ENCODE measurements at places on chromosomes 1 and 21. TPM values are rescaled to one million over a fixed set of nuclear protein-coding genes. Genes with fewer than 3 reads are reported as not detected.
A peak's percentile ranks its signal among the peaks of the same experiment; 100 is the strongest.

Gene ZNF648
- total RNA-seq: not detected

Gene GNB1
- 418 TPM for total RNA-seq

Gene NBL1
- 51.9 TPM for total RNA-seq

Gene TMEM81
- 6.1 TPM for total RNA-seq

Gene BLACAT1
- 0.34 TPM for total RNA-seq

GRCh38 chr1:59577774-59578173 is 237.0 kb upstream of the HOOK1 start:
- no peak for DNase-seq
- peaks cover 6% of the 10 kb centered on the region for H3K36me3 ChIP-seq
- no peaks in the 10 kb centered on the region for H3K4me1 ChIP-seq
- H3K4me3 ChIP-seq: no peak overlapping the region
- H3K27me3 ChIP-seq: no peaks in the 10 kb centered on the region

- no peak overlapping the region for H3K27ac ChIP-seq
- DNase-seq: no peak
- H3K27me3 ChIP-seq: peaks cover 7% of the 10 kb centered on the region
- peaks cover 9% of the 10 kb centered on the region for H3K4me1 ChIP-seq
- H3K36me3 ChIP-seq: no peaks in the 10 kb centered on the region
Measured at GRCh38 chr1:202278751-202279150, 63.0 kb downstream of the UBE2T start.

DNA sequence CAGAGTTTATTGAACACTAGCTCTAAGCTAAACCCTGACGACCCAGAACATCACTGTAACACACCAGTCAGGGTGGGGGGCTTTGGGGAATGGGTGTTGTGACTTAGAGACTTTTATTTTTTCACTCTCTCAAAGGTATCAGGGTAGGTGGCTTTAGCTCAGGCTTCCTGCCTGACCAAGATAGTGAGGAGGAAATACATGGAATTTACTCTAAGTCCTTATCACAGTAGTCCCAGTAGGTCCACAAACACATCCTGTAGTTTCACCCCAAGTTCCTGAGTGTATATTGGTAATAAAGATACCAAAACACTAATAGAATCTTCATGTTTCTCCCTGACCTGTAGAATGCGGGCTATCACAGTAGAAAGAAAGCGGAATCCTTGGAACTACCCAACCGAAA is 15.1 kb downstream of the GJA5 start:
- no peaks in the 10 kb centered on the region for H3K36me3 ChIP-seq
- no peaks in the 10 kb centered on the region for H3K27me3 ChIP-seq
- no peak overlapping the region for H3K4me3 ChIP-seq
- no peak for DNase-seq

DNA sequence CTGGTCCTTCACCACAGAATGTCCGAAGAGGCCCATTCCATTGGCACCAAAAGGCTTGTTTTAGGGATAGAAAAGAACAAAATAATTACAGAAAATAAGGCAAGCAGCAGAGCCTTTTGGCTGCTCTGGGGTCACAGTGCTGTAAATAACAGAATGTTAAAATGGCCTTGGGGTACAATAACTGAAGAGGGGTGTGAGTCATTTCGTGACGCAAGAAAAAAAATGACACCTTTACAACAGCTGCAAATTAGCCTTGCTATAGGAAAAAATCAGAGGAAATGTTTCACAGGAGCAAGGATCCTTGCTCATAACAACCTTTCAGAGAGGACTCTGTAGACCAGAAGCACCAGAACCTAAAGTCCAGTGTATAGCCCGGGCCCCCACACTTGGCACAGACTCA is 483.4 kb downstream of the OMA1 start:
- H3K4me1 ChIP-seq: no peaks in the 10 kb centered on the region
- H3K27ac ChIP-seq: no peak overlapping the region
- no peaks in the 10 kb centered on the region for H3K36me3 ChIP-seq
- no peak overlapping the region for H3K4me3 ChIP-seq

DNA sequence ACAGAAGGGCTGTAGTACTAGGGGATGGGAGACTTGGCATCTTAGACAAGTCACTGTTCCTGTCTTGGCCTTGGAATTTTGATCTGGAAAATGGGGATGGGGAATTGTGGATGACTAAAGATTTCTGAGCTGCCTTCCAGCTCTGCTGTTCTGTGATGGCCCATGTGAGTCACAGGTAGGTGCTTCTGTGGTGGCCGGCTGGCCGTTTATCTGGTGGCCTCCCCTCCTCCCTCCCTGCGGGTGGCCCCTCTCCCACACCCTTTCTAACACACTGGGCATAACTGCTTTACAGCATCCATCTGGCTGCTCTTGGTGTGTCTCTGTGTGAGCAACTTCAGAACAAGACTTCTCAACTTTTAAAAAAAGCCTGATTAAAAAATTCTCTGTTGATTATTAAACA is 35.9 kb downstream of the KCNA2 start:
- H3K4me3 ChIP-seq: no peak overlapping the region
- peaks cover 31% of the 10 kb centered on the region for H3K27me3 ChIP-seq

GRCh38 chr1:206783506-206783905 is 11.2 kb upstream of the IL10 start:
- DNase-seq: no peak
- H3K27ac ChIP-seq: no peak overlapping the region
- H3K4me3 ChIP-seq: peak overlapping the region; percentile 11
- peaks cover 25% of the 10 kb centered on the region for H3K27me3 ChIP-seq
- no peaks in the 10 kb centered on the region for H3K36me3 ChIP-seq

DNA sequence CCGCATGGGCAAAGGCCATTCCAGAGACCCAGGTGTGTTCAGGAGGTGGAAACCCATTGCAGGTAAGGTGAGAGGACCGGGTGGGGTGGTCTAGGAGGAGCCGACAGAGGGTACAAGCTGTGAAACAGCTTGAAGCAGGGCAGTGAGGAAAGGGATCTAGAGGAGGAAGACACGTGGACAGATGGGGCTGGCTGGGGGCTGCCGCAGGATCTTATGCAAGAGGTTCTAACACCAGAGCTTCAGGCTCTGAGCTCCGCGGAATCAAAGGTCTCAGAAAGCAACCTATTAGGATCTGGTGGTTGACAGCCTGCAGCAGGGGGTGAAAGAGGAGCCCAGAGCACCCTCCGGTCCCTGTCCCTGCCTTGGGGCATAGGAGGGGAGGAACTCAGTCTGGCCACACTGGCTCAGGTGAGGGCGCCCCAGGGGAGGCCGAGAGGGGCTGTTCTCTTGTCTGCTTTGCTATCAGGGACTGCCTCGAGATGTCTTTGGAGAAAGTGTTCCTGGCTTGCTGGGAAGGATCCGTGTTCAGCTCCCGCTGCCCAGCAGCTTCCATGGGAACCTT is 1.9 kb downstream of the TFF1 start:
- peaks cover 6% of the 10 kb centered on the region for H3K36me3 ChIP-seq
- no peak for DNase-seq
- H3K27ac ChIP-seq: no peak overlapping the region
- H3K4me1 ChIP-seq: peaks cover 40% of the 10 kb centered on the region

- peak; percentile 40 for DNase-seq
- H3K4me1 ChIP-seq: peaks cover 17% of the 10 kb centered on the region
- peaks cover 7% of the 10 kb centered on the region for H3K27me3 ChIP-seq
- no peak overlapping the region for H3K27ac ChIP-seq
Measured at GRCh38 chr1:101338714-101339430, 102.1 kb downstream of the S1PR1 start.

GRCh38 chr1:246592695-246593094 is 26.4 kb downstream of the CNST start:
- no peak overlapping the region for H3K27ac ChIP-seq
- no peaks in the 10 kb centered on the region for H3K27me3 ChIP-seq
- no peak overlapping the region for H3K4me3 ChIP-seq
- DNase-seq: no peak
- peaks cover 47% of the 10 kb centered on the region for H3K4me1 ChIP-seq

DNA sequence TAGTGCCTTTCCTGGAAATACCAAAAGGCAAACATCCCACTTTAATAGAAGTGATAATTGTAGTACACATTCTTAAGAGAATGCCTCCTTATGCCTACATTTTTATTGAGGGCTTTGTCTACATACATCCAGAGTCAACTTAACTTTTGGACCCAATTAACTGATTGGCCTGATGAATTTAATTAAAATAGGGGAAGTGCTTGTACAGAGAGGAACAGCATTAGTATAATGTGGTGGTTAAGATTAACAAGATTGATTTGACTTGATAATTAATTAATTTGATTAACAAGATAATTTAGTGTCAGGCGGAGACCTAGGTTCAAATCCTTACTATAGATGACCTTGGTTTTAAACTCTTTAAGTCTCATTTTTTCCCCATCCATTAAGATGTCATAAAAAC is 111.4 kb downstream of the NFIA start:
- H3K4me3 ChIP-seq: no peak overlapping the region
- no peaks in the 10 kb centered on the region for H3K36me3 ChIP-seq
- no peak overlapping the region for H3K27ac ChIP-seq
- no peaks in the 10 kb centered on the region for H3K4me1 ChIP-seq
- no peak for DNase-seq

DNA sequence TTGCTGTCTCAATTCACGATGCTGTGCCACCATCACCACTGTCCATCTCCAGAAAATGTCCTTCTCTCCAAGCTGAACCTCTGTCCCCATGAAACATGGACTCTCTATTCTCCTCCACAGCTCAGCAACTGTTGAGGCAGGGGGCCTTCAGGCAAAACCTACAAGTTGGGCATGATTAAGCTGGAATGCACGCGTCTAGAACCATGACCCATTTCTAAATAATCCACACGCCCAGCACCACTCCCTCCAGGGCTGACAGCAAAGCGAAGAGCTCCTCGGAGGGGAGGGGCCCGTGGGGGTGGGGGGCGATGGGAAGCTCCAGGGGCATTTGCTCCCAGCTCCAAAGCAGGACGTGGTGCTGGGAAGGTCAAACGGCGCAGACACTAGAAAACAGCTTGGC is 3.3 kb upstream of the HES5 start:
- no peak for DNase-seq
- H3K4me1 ChIP-seq: peaks cover 6% of the 10 kb centered on the region
- H3K27ac ChIP-seq: no peak overlapping the region
- H3K4me3 ChIP-seq: no peak overlapping the region
